ENCODE measurements at places on chromosomes 5 and 9. TPM values are rescaled to one million over a fixed set of nuclear protein-coding genes. Genes with fewer than 3 reads are reported as not detected.

DNA sequence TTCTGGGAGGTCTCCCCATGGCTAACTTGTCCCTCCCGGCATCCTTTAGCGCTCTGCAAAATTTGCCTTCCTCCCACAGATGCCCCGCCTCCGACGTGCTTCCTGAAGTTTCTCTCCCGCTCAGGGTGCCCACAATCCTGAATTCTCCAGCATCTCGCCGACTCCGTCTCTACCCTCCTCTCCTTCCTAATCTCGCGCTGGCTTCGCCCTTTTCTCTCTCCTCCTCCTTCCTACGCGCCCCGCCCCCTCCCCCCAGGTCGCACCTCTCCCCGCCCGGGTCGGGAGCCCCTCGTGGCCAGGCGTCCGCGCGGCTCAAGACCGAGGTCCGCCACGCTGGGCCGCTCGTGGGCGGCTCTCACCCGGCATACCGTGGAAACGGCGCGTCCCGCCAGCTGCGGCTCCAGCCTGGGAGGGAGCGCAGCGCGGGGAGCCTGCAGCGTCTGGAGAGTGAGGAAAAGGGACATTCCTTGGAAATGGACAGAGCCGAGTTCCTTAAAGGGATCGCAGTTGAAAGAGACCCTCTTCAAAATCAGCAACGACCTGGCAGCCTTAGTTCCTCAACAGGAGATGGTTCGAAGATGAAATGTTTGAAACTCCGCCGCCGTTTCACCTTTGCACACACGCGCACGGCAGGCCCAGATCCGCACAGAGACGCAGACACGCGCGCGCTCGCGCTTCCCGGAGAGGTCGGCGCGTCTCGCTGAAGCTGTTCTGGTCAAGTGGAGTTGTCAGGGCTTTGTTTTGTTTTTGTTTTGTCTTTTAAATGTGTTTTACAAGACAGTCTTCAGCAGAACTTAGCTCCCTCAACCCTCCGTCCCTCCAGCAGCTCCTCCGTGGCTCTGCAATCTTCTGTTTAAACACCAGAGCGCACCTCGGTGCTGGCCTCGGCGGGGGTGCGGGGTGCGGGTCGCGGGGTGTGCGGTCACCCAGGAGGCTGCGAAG lies 5.0 kb upstream of the IRX2 start:
- DNase-seq = no peak

GRCh38 chr5:42798284-42799240 lies 13.1 kb downstream of the SELENOP start:
- no peak for DNase-seq

GRCh38 chr5:114101153-114101552 lies 260.7 kb upstream of the KCNN2 start:
- no peak for DNase-seq

DNA sequence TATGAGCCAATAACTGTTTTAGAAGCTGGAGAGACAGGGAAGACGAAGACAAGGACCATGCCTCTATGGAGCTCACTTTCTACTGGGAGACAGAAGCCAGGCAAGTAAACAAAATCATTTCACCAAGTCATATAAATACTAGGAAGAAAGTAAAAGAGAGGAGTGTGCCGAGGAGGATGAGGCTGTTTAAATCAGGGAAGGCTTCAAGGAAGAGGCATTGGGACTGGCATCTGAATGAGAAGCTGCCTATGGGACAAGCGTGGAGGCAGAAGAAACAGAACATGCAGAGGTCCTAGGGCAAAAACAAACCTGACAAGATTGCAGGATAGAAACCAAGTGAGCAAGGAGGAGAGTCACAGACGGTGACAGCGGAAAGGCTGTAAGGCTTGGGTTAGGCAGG lies 68.1 kb upstream of the CPLX2 start:
- DNase-seq = no peak

GRCh38 chr5:127031147-127031862 lies 947 bp upstream of the MARCHF3 start:
- no peak for DNase-seq

DNA sequence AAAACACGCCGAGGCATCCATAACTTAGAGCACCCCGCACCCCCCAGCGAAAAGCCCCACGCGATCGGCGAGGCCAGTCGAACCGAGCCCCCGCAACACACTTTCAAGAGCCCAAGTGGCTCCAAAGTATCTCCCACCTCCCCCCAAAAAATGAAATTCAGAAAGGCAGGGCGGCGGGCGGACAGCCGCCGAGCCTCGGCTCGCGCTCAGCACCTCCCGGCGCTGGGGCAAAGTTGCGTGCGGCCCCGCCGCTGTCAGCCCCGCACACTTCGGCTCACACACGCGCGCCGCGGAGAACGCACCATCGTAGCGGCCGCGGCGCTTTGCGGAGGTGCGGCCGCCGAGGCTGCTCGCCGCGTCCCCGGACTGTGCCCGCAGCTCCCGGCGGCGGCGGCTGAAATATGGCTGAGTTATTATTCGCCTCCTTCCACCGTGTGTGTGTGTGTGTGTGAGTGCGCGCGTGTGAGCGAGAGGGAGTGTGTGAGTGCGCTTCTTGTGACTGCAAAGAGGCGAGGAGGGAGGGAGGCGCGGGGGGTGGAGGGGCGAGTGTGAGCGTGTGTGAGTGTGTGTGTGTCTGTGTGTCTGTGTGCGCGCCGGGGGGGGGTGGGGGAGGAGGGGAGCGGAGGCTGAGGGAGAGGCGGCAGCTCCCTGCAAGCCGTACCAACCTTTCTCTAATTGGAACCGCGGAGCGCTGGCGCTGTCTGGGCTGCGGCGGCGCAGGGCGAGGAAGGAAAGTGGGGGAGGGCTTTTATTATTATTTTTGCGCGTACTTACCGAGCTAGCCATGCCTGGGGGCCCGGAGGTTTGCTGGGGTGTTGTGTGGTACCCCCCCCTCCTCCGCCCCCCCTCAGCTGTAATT lies 599 bp downstream of the MLLT3 start:
- DNase-seq = peak; percentile 47

- no peak for DNase-seq
Measured at GRCh38 chr9:101229606-101230005, 155.2 kb downstream of the BAAT start.

GRCh38 chr9:93090091-93090655 lies 5.8 kb upstream of the CARD19 start:
- no peak for DNase-seq

DNA sequence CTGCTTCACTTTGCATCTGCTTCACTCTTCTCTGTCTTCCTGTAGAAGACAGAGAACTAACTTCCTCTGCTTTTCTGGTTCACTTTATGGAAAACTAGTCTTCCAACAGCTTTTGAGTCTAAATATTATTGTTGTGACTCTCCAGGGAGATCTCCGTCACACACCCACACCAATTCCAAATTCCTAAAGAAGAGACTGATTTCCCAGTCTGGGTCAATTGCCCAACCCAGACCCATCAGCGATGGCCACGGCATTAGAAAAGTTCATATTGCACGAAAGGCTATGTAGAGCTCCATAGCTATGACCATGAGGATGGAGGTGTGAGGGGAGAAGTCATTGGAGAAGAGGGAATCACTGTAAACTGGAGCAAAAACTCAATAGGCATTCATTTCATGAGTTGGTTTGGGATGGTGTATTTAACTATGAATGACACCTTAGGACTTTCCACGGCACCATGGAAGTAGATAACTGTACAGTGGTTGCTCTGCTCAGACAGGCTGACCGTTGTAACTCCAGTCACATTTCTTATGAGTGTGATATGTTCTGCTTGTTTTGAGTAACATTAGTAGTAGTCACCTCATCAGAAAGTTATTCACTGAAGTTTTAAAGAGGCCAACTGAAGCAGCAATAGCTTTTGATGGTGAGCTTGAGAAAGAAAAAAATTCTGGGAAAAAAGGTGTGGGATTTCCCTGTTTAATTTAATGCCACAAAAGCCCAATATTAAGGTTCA lies 78.1 kb upstream of the MAMDC2 start:
- DNase-seq = no peak

- no peak for DNase-seq
Measured at GRCh38 chr9:89387197-89387849, 69.0 kb downstream of the SECISBP2 start.

DNA sequence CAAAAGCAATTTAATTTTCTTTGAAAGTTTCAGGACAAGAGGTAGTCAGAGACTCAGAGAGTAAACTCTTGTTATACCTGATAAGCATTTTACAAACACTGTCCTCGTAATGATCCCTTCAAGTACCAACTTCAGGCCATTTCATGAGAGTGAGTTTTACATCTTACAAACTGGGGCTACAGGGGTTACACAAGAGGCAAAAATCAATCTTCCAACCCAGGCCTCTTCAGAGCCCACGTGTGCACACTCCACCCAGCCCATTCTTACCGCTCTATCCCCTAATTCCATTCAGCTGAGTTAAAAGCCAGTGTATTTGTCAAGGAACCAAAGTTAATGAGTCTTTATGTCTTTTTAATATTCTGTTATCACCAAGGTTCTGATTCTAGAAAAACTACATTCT lies 46.5 kb downstream of the PSMB7 start:
- no peak for DNase-seq

GRCh38 chr5:152378730-152379129 lies 26.3 kb downstream of the NMUR2 start:
- DNase-seq = no peak

- DNase-seq = no peak
Measured at GRCh38 chr5:35133186-35133585, 85.4 kb upstream of the AGXT2 start.

DNA sequence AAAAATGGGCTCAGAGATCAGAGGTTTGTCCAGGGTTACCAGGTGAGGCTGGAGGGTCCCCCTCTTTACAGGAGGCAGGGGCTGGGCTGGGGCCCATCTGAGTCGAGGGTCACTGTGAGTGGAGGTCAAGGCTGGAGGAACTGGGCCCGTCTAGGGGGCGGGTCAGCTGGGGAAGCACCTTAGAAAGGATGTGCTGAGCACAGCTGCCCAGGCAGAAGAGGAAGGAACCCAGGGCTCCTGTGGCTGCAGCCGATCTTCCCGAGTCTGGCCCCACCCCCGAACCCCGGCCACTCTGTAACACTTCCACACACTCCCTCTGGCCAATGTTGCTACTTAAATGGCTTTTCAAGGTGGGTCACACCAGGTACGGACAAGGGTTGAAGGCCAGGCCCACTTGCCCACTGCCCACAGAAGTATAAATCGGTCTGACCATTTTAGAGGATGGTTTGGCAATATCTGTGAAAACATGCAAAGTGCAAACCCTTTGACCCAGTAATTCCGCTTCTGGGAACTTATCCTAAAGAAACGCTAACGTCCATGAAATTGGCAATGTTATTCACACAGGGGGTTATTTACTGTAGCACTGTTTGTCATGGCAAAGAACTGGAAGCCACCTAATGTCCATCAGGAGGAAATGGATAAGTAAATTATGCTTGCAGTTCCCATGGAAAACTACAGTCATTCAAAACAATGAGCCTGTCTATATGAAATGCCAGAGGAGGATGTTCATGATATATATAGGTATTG lies 30.5 kb upstream of the EEIG1 start:
- no peak for DNase-seq

DNA sequence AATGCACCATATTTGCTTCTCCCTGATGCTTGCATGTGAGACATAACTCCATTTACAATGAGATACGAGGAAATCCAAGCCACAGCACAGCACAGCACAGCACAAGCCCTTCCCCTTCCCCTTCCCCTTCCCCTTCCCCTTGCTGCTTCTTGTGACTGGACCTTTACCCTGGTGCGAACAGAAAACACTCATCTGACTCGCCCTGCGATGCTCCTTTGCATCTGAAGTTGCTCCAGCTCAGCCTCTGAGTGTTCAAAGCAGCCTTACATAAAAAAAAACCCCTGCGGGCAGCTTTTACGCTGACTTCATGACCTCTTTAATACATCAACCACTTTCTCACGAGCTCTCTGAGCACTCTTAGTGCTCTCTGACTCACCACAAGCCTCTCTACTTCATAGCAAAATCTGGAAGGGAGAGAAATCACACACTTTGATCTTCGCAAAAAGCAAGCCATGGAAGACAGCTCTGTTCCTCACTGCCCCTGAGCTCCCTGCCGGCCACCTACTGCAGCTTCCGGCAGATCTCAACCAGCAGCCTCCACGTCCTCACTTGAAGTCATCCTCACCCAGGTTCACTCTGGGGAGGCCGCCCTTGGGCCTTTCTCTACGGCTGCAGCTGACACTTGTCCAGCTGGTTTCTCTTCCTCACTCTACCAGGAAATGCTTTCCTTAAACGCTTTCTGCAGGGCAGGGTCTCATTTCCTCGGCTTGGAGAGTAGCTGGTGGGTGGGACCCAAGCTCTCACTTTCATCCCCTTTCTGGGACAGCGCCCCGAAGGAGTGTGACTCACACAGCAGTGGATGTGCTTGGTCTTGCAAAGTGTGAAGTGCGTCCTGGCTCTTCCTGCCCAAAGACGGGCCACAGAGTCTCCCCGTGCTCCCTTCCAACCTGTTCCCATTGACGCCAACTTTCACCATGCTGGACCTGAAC lies 5.3 kb downstream of the SLC34A1 start:
- DNase-seq = no peak

- DNase-seq = no peak
Measured at GRCh38 chr5:12284604-12285003, 380.4 kb upstream of the CTNND2 start.

DNA sequence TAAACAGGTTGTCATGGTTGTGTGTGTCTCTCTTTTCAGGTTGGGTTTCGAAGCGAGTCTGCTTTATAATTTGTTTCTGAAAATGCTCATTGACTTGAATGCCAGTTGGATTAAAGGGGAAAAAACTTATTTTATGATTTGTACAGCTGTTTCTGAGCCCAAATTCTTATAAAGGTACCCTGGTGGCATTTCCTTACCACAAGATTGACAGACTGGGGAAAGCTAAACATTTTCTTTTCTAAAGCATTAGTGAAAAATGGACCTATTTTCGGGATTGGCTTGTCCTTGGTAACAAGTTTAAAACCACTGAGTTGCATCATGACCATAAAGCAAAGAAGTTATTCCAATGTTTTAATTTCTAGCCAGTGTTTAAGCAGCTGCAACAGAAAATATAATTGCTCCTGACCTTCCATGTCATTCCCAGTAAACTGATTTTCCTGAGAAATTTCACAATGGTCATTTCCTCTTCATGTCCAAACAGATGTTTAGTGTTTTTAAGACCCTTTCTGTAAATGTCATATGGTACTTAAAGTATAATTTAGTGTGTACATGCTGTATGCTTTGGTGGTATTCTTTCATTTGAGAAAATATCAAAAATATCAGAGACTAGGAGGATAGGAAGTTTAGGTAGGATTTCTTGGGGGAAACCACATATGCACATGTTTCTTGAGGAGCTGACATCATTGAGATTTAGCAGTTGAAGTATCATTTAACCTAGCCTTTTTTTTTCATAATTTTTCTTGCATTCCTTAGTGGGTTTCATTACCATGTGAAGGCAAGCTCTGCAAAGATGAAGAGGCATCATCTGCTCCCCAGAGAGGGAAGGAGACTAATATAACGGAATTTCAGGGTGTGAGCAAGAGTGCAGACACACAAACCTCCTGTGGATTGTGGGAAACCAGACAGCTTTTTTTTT lies 667.1 kb upstream of the RGMB start:
- no peak for DNase-seq

The SPATA31C1 gene
- polyA plus RNA-seq = not detected

The INSL4 gene
- not detected for polyA plus RNA-seq

The NKD2 gene
- not detected for polyA plus RNA-seq

The SPATA6L gene
- not detected for polyA plus RNA-seq

The NEURL1B gene
- polyA plus RNA-seq = not detected

The SOHLH1 gene
- not detected for polyA plus RNA-seq

The CDH6 gene
- polyA plus RNA-seq = not detected

The RASEF gene
- not detected for polyA plus RNA-seq

The FOXD4 gene
- not detected for polyA plus RNA-seq

The TLX3 gene
- not detected for polyA plus RNA-seq

The IFNA17 gene
- polyA plus RNA-seq = not detected

The SPINK6 gene
- polyA plus RNA-seq = not detected

The PDCD1LG2 gene
- polyA plus RNA-seq = not detected

Data from naive B cell (primary cell).